Stimulated activated CD4-positive, alpha-beta T cell treated with anti-CD3 and anti-CD28 coated beads, Interleukin-1b, Interleukin-23, amount 100 ng/mL, for 48 hours (primary cell): ENCODE measurements at places on chromosomes 12 and 14.
A peak's percentile ranks its signal among the peaks of the same experiment; 100 is the strongest.

- DNase-seq = no peak
Observed at GRCh38 chr14:72311516-72311915, 379.3 kb downstream of the RGS6 start.

DNA sequence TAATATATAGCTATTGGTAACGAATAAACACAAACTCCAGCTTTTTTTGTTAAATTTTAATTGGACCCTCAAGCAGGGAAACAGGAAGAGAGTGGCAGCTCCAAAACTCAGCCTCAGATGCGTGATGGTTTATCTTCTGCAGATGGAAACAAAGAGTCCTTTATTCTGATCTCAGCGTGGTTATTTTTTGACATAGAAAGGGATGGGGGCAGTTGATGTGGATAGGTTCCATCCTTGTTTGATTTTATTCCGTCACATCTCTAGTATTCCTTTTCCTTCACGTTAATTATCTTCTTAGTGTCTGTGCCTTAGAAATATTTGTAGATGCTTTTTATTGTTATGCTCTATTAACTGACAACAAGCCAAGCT is 447.6 kb upstream of the SEL1L start:
- no peak for DNase-seq

- peak; percentile 71 for DNase-seq
Observed at GRCh38 chr14:98227000-98227726, 1044.8 kb downstream of the BCL11B start.

DNA sequence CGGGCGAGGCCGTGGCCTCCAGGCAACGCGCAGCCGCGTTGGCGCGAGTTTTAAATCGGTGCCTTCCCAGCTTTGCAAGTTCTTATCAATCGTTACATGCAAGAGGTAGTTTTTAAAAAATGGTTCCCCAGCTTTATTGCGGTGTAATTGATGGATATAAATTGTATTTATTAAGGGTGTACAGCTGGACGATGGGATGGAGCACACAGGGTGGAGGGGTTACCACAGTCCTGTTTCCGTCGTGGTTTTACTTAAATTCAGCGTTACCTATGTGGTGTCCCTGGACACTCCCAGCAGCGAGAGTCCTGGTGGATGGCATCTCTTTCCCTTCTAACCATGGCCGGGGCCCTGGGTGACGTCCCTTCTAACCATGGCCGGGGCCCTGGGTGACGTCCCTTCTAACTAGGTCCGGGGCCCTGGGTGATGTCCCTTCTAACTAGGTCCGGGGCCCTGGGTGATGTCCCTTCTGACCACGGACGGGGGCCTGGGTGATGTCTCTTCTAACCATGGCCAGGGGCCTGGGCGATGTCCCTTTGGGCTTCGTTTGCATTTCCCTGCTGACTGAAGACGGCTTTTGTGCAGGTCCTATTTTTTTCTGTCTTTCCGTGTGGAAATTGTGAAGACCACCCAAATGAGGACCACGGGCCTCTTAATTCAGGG is 97.9 kb downstream of the TNFAIP2 start:
- no peak for DNase-seq
